ENCODE measurements at places on chromosomes 7 and 10. TPM values are rescaled to one million over a fixed set of nuclear protein-coding genes. Genes with fewer than 3 reads are reported as not detected.
A peak's percentile ranks its signal among the peaks of the same experiment; 100 is the strongest.

DNA sequence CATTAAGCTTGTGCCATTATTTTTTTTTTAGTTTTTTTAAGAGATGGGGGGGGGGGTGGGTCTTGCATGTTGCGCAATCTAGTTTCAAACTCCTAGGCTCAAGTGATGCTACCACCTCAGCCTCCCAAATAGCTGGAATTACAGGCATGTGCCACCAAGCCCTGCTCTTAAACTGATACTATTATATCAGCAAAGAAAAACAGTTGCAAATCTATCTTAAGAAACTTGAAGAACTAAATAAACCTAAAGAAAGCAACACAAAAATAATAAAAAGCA is 47.5 kb downstream of the BRAF start:
- no peak overlapping the region for H3K4me3 ChIP-seq
- no peak for DNase-seq
- peaks cover 29% of the 10 kb centered on the region for H3K4me1 ChIP-seq
- peaks cover 16% of the 10 kb centered on the region for H3K36me3 ChIP-seq
- no peak overlapping the region for H3K27ac ChIP-seq

GRCh38 chr7:2473496-2474180 is 2.6 kb downstream of the GRIFIN start:
- H3K27ac ChIP-seq: no peak overlapping the region
- H3K4me1 ChIP-seq: peaks cover 15% of the 10 kb centered on the region
- no peak overlapping the region for H3K4me3 ChIP-seq
- no peaks in the 10 kb centered on the region for H3K36me3 ChIP-seq

GRCh38 chr10:112855134-112855533 is 94.9 kb upstream of the TCF7L2 start:
- H3K4me1 ChIP-seq: no peaks in the 10 kb centered on the region
- no peak for DNase-seq
- no peaks in the 10 kb centered on the region for H3K36me3 ChIP-seq
- no peak overlapping the region for H3K27ac ChIP-seq
- no peaks in the 10 kb centered on the region for H3K27me3 ChIP-seq

GRCh38 chr7:104217620-104218019 is 9.8 kb upstream of the ORC5 start:
- H3K4me3 ChIP-seq: no peak overlapping the region
- H3K4me1 ChIP-seq: no peaks in the 10 kb centered on the region
- H3K36me3 ChIP-seq: no peaks in the 10 kb centered on the region
- DNase-seq: no peak

GRCh38 chr7:32143301-32143700 is 73.1 kb upstream of the PDE1C start:
- H3K27ac ChIP-seq: no peak overlapping the region
- H3K36me3 ChIP-seq: no peaks in the 10 kb centered on the region
- no peaks in the 10 kb centered on the region for H3K4me1 ChIP-seq
- no peak overlapping the region for H3K4me3 ChIP-seq

- peaks cover 15% of the 10 kb centered on the region for H3K4me1 ChIP-seq
- H3K27ac ChIP-seq: peak overlapping the region; percentile 79
- H3K36me3 ChIP-seq: peaks cover 3% of the 10 kb centered on the region
- H3K4me3 ChIP-seq: peak overlapping the region; percentile 89
Observed at GRCh38 chr10:31759124-31759798, 169.4 kb downstream of the ARHGAP12 start.

DNA sequence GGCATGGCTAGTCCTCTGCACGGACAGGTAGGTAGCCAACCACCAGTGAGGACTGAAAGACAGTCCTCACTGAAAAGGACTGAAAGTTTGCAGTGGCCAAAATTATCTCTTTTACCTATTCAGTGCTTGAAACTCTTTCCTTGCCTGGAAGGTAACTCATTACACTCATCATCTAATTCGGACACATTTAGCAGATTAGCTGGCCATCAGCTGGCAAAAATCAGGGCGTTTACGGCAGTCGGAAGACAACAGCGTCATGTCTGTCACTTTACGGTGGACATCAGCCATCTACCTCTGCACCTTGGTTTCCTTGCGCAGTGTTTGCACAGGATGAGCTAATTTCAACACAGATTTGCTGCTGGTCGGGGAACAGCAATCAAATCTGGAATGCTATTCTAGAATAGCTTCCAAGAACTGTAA is 740 bp downstream of the ANXA7 start:
- H3K27ac ChIP-seq: peak overlapping the region; percentile 83
- H3K36me3 ChIP-seq: peaks cover 21% of the 10 kb centered on the region
- H3K4me3 ChIP-seq: peak overlapping the region; percentile 84
- peaks cover 54% of the 10 kb centered on the region for H3K4me1 ChIP-seq

DNA sequence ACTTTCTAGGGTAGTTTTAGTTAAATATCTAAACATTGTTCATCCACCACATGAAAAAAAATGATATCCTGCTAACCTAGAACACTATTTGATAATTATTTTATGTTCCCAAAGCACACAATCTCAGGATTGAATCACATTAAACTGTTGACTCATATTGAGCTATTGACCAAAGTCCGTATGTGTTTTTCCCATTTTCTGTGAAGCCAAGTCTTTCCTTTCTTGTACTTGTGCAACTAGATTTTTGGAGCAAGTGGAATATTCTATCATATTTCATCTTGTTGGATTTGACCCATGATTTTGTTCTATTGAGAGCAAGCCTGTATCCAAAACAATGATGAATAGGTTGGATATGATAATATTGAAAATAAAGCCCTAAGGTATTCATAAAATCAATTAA is 164.6 kb downstream of the SKAP2 start:
- H3K4me3 ChIP-seq: no peak overlapping the region
- H3K4me1 ChIP-seq: peaks cover 12% of the 10 kb centered on the region
- no peak overlapping the region for H3K27ac ChIP-seq
- H3K27me3 ChIP-seq: peaks cover 8% of the 10 kb centered on the region

- H3K4me1 ChIP-seq: no peaks in the 10 kb centered on the region
- no peak overlapping the region for H3K27ac ChIP-seq
- no peak overlapping the region for H3K4me3 ChIP-seq
Observed at GRCh38 chr7:133837224-133837623, 289.9 kb upstream of the LRGUK start.

DNA sequence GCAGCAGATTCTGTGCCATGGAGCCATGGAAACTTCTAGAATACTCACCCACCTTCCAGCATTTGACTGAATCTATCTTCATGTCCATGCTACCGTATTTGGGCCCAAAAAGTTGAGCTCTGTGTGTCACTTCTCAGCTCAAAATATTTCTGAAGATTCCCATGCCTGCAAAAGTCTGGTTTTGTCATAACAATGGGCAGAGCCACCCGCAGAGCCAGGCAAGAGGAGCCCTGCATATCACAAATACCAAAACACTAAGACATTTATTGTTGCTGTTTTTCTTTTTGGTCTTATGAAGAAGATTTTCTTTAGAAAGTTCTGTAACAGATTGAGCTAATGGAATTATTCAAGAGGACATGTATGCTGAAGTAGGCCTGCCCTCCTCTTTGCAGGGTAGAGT is 68.1 kb downstream of the PRTFDC1 start:
- no peak for DNase-seq
- H3K4me3 ChIP-seq: no peak overlapping the region
- peaks cover 45% of the 10 kb centered on the region for H3K4me1 ChIP-seq
- peaks cover 10% of the 10 kb centered on the region for H3K36me3 ChIP-seq
- no peaks in the 10 kb centered on the region for H3K27me3 ChIP-seq

GRCh38 chr10:112716076-112716475 is 234.0 kb upstream of the TCF7L2 start:
- peaks cover 3% of the 10 kb centered on the region for H3K36me3 ChIP-seq
- no peak overlapping the region for H3K4me3 ChIP-seq
- no peak overlapping the region for H3K27ac ChIP-seq
- no peaks in the 10 kb centered on the region for H3K4me1 ChIP-seq
- DNase-seq: no peak

GRCh38 chr10:45471059-45471458 is 97.0 kb downstream of the ALOX5 start:
- H3K36me3 ChIP-seq: peaks cover 7% of the 10 kb centered on the region
- no peak for DNase-seq
- H3K27ac ChIP-seq: no peak overlapping the region
- H3K4me3 ChIP-seq: no peak overlapping the region

DNA sequence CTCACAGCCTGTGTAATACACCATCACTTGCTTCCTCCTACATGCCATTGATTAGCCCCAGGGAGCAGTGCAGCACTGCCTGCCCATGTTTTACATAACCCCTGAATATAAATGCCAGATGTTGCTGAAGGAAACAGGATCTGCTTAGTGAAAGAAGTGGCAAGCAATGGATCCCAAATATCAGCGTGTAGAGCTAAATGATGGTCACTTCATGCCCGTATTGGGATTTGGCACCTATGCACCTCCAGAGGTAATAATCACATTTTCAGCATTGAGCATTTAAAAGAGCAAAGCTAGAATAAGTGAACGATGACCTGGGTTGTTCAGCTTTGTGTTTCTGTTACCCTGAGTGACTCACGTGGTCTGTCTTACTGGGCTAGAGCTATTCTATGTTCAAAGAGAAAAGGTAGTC is at the start of gene AKR1C4:
Gene AKR1C4, plus strand, starts transcription at position 136 of the 412 bp plus-strand sequence. Its CDS starts 31 bp downstream, at position 167.
- DNase-seq: no peak
- no peaks in the 10 kb centered on the region for H3K4me1 ChIP-seq
- no peaks in the 10 kb centered on the region for H3K27me3 ChIP-seq

ZNF853 gene
- 0.23 TPM for total RNA-seq

OR2A1 gene
- total RNA-seq: not detected

CYP3A4 gene
- not detected for total RNA-seq

FRMPD2 gene
- total RNA-seq: not detected

FMC1 gene
- 9.9 TPM for total RNA-seq

Data from activated CD4-positive, alpha-beta memory T cell treated with anti-CD3 and anti-CD28 coated beads, Interleukin-2, amount 10 ng/mL, durations not matched to agents 7 days and 5 days (primary cell).